ENCODE measurements at places on chromosomes 1 and 21. TPM values are rescaled to one million over a fixed set of nuclear protein-coding genes. Genes with fewer than 3 reads are reported as not detected.

Gene MMEL1
- not detected for total RNA-seq

Gene USH2A
- not detected for total RNA-seq

Gene FAM151A
- total RNA-seq: not detected

Gene GUCA2A
- not detected for total RNA-seq

Gene C1orf226
- total RNA-seq: 5.9 TPM

Gene PGLYRP4
- total RNA-seq: not detected

Gene PPM1J
- total RNA-seq: 7.7 TPM

Gene HPDL
- 2.9 TPM for total RNA-seq

Gene OLFML3
- total RNA-seq: 0.12 TPM

Gene SIK1
- 2.7 TPM for total RNA-seq

Gene TPTE
- not detected for total RNA-seq

Gene ZNF683
- not detected for total RNA-seq

Gene IL19
- not detected for total RNA-seq

Gene TMEM61
- 0.14 TPM for total RNA-seq

Gene GPR3
- total RNA-seq: 2.5 TPM

All from epithelial cell of proximal tubule (primary cell).